ENCODE measurements at places on chromosomes 16 and 17. TPM values are rescaled to one million over a fixed set of nuclear protein-coding genes. Genes with fewer than 3 reads are reported as not detected.

DNA sequence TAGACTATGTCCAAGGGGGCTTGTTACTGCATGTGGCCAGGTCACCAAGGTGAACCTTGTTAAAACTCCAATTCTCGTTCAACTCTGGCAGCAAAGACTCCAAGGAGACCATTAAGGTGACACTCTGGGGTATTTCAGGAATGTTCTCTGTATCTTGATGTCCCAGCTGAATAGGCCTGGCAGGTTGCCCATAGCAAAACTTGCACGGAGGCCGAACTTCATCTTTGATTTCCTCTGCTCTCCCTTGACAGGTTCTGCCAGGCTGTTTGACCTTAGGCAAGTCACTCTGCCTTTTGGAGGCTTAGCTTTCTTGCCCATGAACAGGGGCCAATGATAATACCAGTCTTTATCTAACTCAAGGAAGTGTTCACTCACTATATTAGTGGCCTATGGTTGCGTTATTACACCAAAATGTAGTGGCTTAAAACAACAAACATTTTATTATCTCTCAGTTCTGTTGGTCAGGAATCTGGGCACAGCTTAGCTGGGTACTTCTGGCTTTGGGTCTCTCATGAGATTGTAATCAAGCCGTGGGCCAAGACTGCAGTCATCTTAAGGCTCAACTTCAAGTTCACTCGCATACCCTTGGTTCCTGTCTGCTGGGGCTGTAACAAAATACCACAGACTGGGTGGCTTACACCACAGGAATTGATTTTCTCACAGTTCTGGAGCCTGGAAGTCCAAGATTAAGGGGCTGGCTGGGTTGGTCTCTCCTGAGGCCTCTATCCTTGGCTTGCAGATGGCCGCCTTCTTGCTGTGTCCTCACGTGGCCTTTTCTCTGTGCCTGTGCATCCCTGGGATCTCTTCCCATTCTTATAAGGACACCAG lies 168.5 kb downstream of the UTP18 start:
- no peak for DNase-seq

The PRR15L gene
- total RNA-seq = not detected

- DNase-seq = no peak
Observed at GRCh38 chr17:9805769-9806168, 14.4 kb upstream of the DHRS7C start.

- no peak for DNase-seq
Observed at GRCh38 chr17:77141846-77142449, 1.2 kb downstream of the SEC14L1 start.

The EMP2 gene
- not detected for total RNA-seq

- DNase-seq = no peak
Observed at GRCh38 chr17:63537001-63537400, 13.3 kb upstream of the DCAF7 start.

The NPIPB9 gene
- total RNA-seq = 1.1 TPM

The SEC14L1 gene
- total RNA-seq = 42.5 TPM

The PIK3R5 gene
- total RNA-seq = 15.9 TPM

DNA sequence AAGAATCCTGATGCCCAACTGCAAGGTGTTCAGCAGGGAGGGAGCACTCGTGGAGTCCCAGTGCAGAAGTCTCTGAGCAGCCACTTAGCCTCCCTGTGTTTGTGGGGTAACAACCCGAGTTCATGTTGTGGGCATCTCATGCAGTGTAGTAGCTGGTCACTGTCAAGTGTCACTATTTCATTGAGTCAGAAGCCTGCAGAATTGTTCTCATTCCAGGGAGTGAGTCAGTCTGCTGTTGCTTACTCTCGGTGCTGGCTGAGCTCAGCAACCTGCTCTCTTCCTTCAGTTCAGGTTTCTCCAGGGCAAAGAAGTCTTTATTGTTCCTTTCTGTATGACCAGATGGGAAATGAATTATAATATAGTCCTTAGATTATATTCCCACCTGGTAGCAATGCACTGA lies 24.1 kb downstream of the HMOX2 start:
- peak; percentile 49 for DNase-seq

The NPIPA3 gene
- 1.5 TPM for total RNA-seq

GRCh38 chr17:35127751-35128514 lies 6.5 kb downstream of the FNDC8 start:
- DNase-seq = no peak

The ARL5C gene
- total RNA-seq = not detected

The CLDN6 gene
- total RNA-seq = not detected

GRCh38 chr16:87469169-87469568 lies 23.7 kb downstream of the ZCCHC14 start:
- DNase-seq = no peak

DNA sequence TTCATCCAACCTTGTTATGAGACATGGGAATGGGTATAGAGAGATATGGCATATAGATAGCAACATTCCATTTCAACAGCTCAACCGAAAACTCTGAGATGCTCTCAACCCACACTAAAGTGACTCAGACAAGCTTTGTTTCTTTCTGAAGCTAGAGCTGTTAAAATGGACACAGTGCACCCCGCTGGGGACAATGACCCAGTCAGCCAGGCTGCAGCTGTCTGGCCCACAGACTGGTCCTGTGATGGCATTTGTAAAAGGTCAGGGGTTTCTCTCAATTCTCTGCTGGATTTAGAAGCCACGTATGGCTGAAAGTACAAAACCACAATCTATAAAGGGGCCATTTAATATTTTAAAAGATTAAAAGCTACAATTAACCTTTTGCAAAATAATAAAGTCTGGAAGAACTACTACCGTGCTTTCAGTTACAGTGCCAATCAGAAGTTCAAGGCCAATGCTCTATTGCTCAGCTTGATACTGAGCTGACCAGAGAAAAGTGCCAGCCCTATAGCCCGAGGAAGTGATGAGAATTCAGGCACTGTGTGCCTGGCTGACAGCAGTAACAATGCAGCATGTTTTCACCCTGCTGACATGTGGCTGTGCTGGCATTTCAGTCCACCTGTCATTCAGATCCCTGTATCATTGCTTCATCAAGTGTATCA lies 60.2 kb downstream of the TEX2 start:
- no peak for DNase-seq

DNA sequence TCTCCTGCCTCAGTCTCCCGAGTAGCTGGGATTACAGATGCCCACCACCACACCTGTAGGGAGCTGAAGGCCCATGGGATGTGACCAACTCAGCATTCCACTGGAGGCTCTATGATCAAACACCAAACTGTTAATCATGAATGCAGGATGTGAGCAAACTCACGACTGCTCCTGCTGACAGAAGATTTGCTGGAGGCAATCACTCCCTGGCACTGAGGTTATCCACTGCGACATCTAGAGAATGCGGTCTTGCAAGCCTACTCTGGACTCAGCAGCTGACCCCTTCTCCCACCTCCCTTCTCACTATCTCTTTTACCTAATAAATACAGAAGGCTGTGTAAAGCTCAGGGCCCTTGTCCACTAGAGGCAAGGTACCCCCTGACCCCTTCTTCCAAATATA lies 4.9 kb downstream of the TEX14 start:
- DNase-seq = no peak

GRCh38 chr17:61847659-61848058 lies 15.7 kb downstream of the BRIP1 start:
- DNase-seq = no peak

GRCh38 chr16:556474-557173 lies 3.6 kb upstream of the PRR35 start:
- no peak for DNase-seq

The KRT28 gene
- total RNA-seq = not detected

DNA sequence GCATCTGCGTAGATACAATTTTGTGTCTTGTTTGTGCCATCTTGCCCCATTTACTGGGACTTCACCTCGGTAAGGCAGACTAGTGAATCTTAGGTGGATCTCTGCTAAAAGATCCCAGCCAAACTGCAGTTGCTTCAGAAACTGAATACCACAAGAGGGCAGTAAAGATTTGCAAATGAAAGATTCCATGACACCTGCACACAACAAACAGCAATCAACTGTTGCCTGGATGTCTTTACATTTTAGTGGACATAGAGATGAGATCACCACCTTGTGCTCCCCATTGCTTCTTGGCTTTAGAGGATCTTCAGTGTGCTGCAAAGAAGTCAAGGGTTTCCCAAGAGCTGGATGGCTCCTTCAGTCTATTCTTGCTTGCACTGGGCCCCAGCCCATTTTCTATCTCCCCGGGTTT lies 119.2 kb upstream of the CACNG5 start:
- DNase-seq = peak; percentile 12

DNA sequence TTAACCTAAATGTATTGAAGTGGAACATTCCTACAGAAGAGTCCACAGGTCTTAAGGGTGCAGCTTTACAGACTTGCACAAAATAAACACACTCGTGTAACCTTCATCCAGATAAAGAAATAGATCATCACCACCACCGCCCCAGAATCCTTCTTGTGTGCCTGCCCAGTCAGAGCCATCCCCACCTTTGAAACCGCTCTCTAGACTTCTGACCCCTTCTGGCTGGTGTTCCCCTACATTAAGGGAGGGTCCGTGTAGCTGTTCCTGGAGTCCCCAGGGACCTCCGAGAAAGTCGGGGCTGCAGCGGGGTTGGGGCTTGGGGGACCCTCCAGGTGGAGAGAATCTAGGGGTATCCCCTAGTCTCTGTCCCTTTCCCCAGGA lies 9.4 kb downstream of the TBX4 start:
- DNase-seq = no peak

The ARHGAP23 gene
- 1.0 TPM for total RNA-seq

GRCh38 chr16:66382966-66383299 lies 16.4 kb downstream of the CDH5 start:
- no peak for DNase-seq

The KRTAP4-6 gene
- not detected for total RNA-seq

DNA sequence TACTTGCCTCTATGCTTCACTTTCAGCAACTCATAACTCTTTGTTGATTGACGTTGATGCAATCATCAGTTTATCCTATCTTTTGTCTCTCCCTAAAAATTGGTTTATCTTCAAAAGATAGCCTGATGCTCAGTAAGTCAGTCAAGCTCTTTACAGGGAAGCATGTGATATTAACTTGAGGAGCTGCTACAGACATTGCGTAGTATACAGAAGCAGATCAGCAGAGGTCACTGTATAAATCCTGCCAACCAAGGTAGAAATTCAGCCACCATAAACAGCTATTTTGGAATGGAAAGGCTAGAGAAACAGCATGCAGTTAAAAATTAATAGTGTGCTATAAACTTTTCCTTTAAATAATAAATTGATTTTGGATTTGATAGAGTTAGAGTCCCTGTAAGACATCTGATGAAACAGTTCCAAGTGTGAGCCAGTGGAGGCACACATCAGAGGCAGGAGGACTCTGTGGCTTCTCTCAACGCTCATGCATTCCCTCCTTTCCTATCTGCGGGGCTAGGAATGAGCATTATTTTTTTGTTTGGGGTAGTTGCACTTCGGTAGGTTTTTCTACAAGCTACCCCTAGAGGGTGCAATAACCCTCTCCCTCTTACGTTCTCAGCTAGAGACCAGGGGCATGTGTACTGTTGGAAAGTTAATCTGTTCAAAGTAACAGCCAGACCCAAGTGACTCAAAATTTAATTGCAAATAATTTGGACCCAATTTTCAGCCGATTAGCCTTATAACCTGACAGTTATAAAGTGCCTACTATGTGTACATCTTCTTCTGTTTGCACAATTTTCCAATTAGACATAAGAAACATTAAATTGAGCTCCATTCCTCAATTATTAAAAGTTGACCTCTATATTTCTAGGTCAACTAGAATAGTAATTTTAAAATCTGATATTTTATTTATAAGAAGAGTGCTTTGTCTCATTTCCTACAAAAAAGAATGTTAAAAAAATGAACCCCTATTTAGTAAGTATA lies 647.7 kb upstream of the SOX9 start:
- DNase-seq = peak; percentile 4

- DNase-seq = no peak
Observed at GRCh38 chr17:42296012-42296411, 7.7 kb downstream of the STAT5A start.

The ABCA9 gene
- total RNA-seq = not detected

The GP1BA gene
- total RNA-seq = not detected

The BAHCC1 gene
- total RNA-seq = not detected

- no peak for DNase-seq
Observed at GRCh38 chr17:38565853-38566665, 39.7 kb downstream of the SRCIN1 start.

The GDPD3 gene
- total RNA-seq = 9.1 TPM

- DNase-seq = no peak
Observed at GRCh38 chr17:50289278-50289677, 15.0 kb downstream of the TMEM92 start.

GRCh38 chr17:2435862-2436261 lies 35.0 kb upstream of the MNT start:
- DNase-seq = no peak

The LHX1 gene
- total RNA-seq = not detected

DNA sequence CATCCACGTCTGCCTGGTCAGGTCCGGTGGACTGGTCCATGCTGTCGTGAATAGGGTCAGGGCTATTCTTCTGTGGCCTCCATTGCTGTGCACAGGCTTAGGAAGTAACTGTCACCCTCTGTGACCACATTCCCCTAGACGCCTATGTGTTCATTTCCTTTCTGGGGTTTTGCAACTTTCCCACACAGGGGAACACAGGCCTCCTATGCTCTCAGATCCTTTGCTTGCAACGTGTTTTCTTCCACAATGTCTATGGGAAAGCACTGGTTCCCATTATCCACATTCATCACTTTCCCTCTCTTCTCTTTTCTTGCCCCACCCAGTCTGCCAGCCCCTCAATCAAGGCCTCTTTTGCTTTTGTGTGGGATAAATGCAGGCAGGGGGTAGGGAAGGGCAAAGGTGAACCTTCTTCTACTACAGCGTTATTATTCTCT lies 43.2 kb upstream of the DNAJA2 start:
- DNase-seq = peak; percentile 32

- DNase-seq = peak; percentile 97
Observed at GRCh38 chr16:81314603-81315270, at the start of gene GAN. Gene GAN (plus strand): TSS chr16:81314962. CDS start chr16:81315114, 152 bp downstream.

The SLC47A1 gene
- 0.33 TPM for total RNA-seq

The TRAPPC1 gene
- total RNA-seq = 172 TPM

The C16orf89 gene
- not detected for total RNA-seq

DNA sequence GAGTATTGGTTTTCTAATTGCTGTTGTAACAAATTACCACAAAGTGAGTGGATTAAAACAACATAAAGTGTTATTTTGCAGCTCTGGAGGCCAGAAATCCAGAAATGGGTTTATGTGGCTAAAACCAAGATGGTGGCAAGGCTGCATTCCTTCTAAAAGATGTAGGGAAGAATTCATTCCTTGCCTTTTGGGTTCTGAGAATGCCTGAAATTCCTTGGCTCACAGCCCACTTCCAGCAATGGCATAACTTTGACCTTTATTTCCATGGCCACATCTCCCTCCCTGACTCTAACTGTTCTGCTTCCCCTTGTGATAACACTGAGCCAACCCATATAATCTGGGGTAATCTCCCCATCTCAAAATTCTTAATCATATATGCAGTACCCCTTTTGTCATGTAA lies 269.6 kb upstream of the RPL38 start:
- DNase-seq = no peak

GRCh38 chr17:33598797-33599196 lies 305.7 kb upstream of the ASIC2 start:
- DNase-seq = no peak

The STAC2 gene
- total RNA-seq = not detected

The MIEN1 gene
- 36.5 TPM for total RNA-seq

- DNase-seq = no peak
Observed at GRCh38 chr16:72419638-72420037, 247.7 kb upstream of the PMFBP1 start.

The RNF222 gene
- 0.07 TPM for total RNA-seq

The ALDOC gene
- total RNA-seq = 66.2 TPM

The NPIPA8 gene
- not detected for total RNA-seq
